ENCODE measurements at places on chromosomes 12 and 14. TPM values are rescaled to one million over a fixed set of nuclear protein-coding genes. Genes with fewer than 3 reads are reported as not detected.

Gene PRPH
- total RNA-seq, result not detected

Gene RTN1
- total RNA-seq, result 0.34 TPM

Gene KRT82
- not detected for total RNA-seq

DNA sequence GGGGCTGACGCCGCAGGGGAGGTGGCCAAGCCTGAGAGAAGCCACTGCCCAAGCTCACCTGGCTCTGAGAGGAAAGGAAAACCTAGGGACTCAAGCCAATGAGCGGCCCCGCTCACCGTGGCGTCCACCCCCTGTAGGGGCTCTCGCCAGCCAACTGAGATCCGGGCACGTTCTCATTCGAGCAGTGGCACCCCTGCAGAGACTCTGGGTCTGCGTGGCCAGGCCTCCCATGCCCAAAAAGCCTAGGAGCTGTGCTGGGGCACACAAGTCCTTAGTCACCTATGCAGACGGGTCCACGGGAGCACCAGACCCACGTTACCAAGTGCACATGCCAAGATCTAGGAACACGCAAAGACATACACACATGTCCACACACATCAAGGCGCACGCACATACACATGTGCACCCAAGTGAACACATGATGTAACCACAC is 106.2 kb downstream of the NCOR2 start:
- peak; percentile 88 for DNase-seq

GRCh38 chr14:50667684-50667995 is 466 bp downstream of the SAV1 start:
- no peak for DNase-seq

- DNase-seq, result no peak
These were observed 64.8 kb downstream of the WSCD2 start for GRCh38 chr12:108193917-108194316.

DNA sequence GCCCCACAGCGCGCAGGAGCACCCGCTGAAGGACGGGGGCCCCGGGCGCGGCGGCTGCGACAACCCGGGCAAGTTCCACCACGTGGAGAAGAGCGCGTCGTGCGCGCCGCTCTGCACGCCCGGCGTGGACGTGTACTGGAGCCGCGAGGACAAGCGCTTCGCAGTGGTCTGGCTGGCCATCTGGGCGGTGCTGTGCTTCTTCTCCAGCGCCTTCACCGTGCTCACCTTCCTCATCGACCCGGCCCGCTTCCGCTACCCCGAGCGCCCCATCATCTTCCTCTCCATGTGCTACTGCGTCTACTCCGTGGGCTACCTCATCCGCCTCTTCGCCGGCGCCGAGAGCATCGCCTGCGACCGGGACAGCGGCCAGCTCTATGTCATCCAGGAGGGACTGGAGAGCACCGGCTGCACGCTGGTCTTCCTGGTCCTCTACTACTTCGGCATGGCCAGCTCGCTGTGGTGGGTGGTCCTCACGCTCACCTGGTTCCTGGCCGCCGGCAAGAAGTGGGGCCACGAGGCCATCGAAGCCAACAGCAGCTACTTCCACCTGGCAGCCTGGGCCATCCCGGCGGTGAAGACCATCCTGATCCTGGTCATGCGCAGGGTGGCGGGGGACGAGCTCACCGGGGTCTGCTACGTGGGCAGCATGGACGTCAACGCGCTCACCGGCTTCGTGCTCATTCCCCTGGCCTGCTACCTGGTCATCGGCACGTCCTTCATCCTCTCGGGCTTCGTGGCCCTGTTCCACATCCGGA is 1.4 kb downstream of the FZD10 start:
- no peak for DNase-seq

- DNase-seq, result no peak
These were observed 60.5 kb downstream of the PRKAB1 start for GRCh38 chr12:119728444-119728745.

GRCh38 chr12:41514021-41514777 is 326.1 kb downstream of the PDZRN4 start:
- DNase-seq, result no peak

GRCh38 chr12:120588948-120589930 is 8.0 kb upstream of the POP5 start:
- no peak for DNase-seq

- no peak for DNase-seq
These were observed 11.9 kb upstream of the FKBP11 start for GRCh38 chr12:48937170-48937569.

DNA sequence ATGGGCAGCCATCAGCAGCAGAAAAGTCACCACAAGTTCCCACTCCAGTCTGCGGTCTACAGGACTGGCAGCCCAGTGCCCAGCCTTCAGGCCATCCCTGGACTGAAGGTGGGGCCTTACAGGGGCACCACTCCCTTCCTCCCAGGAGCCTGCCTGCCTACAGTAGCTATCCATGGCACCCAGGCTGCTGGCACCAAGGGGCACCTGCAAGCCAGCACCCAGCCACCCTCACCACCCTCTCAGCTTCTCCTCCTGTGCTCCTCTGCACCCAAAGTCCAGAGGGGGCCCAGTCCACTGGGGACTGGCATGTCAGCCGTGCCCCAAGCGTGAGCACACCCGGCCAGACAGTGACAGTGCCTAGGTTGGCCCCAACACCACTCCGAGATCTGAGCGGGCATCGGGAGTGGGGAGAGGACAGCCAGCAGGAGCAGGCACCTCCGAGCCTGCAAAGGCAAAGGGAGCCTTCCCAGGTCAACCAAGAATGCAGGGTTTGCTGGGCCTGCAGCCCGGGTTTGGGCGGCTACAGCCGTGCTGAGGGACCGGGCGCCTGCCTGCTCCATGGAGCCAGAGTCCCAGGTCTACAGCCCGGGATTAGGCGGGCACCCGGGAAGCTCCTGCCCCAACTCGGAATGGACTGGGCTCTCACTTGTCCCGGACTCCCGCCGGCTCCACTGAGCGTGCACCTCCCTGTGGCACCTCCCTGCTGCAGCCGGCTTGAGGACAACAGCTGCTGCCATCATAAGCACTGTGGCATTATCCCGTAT is 8.1 kb upstream of the OR6C65 start:
- DNase-seq, result no peak

- no peak for DNase-seq
These were observed 657.1 kb upstream of the SEL1L start for GRCh38 chr14:82190742-82191141.

Data from chondrocyte (in vitro differentiated cells).